ENCODE measurements at places on chromosomes 6 and 20. TPM values are rescaled to one million over a fixed set of nuclear protein-coding genes. Genes with fewer than 3 reads are reported as not detected.

- DNase-seq: no peak
These were observed 3.9 kb upstream of the SOX4 start for GRCh38 chr6:21589352-21590345.

- no peak for DNase-seq
These were observed 723 bp downstream of the AKIRIN2 start for GRCh38 chr6:87701344-87701675.

Gene FBXL4
- polyA plus RNA-seq: 17.4 TPM

Gene DDX43
- 0.15 TPM for polyA plus RNA-seq
